GM19239 (cell line): ENCODE measurements at places on chromosomes 3 and 15.

DNA sequence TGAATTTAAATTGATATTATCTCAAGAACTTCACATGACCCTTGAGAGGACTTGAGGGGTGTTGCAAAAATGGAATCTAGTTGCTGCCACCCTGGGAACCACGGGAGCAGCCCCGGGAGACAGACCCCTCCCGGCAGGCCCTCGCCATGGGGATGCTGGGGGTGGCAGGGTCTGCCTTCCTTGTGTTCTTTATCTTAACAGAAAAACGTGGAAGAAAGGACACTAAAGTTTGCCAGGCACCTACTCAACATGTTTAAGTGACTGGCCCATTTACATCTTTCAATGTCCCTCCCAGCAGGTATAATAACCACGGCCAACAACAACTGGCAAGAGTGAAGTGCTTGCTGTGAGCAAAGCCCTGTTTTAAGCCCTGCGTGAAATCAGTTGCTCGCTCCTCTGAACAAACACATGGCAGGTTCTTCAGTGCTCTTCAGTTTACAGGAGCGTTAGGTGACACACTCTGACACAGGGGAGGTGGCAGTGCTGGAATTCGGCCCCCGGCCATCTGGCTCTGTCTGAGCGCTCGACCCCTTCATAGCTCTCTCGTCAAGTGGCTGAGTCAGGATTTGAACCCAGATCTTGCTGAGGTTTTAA, 112.5 kb downstream of the ASB7 start:
- no peak for DNase-seq

DNA sequence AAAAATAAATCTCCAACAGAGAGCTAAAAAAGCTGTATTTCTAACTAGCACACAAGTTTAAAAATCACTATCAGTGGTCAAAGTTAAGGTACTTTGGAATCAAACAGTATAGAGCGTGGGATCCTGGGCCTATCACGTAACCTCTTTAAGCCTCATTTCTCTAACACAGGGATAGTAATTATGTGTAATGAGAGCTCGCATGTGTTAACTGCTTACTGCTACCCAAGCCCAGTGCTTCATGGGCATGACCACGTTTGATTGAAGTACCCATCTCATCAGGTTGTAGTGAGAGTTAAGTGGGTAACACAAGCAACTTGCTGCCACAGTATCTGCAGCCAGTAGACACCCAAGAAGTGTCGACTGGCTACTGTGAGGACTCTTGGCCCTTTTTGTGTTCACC, 28.2 kb upstream of the NOX5 start:
- no peak for DNase-seq

GRCh38 chr3:32757618-32758374, 60.0 kb upstream of the TRIM71 start:
- no peak for DNase-seq

- DNase-seq = no peak
Measured at GRCh38 chr3:99656624-99657023, 18.2 kb downstream of the COL8A1 start.

- no peak for DNase-seq
Measured at GRCh38 chr15:63277893-63278456, 570 bp downstream of the APH1B start.

GRCh38 chr15:66356077-66356358, 467 bp downstream of the TIPIN start:
- DNase-seq = peak; percentile 7

- no peak for DNase-seq
Measured at GRCh38 chr15:69843900-69844304, 253.8 kb downstream of the TLE3 start.

GRCh38 chr3:111134302-111134701, 62.7 kb downstream of the NECTIN3 start:
- DNase-seq = no peak

DNA sequence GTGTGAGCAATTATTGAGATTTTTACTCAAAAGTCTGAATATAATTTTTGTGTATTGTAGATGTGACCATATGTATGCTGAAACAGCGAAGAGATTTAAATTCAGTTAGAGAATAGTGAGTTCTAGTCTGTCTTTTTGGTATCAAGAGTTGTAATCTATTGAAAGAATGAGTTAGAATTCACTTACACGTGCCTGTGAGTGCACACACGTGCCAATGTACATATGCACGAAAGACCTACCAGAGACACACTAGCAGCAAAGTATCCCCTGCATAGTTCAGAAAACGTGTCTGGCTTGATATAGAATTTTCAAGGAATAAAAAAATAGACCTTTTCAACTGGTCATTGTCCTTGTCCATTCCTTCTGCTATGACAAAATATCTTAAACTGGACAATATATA, 64.8 kb upstream of the BHLHE40 start:
- DNase-seq = no peak
